NCI-H69 (cell line): ENCODE measurements at places on chromosomes 3 and 15.

- DNase-seq = no peak
Measured at GRCh38 chr3:139332092-139332491, 11.7 kb upstream of the MRPS22 start.

GRCh38 chr3:161274691-161275298 lies 53.7 kb downstream of the NMD3 start:
- DNase-seq = peak; percentile 63

DNA sequence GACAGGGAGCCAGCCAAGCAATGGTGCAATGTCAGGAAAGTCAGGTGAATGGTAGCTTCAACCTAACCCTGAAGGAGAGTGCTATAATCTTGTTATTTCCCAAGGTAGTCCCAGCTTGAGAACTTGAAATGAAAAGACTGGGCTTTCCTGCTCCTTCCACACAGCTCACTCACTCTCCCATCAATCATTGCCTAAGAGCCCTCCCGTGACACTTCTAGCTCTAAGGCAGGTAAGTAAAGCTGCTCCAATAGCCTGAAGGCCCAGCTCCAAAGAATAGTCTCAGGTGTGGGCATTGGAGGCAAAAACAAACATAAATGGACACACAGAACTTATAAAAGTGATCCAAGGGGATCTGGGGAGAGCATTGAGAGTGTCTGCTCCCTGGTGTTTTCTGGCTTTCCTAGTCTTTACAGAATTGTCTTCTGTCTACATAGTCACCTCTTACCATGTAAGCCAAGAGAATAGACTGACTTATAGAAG lies 63.1 kb upstream of the TBC1D5 start:
- DNase-seq = peak; percentile 16

GRCh38 chr15:73305331-73306211 lies 63.2 kb downstream of the HCN4 start:
- DNase-seq = peak; percentile 65

GRCh38 chr3:186923241-186923640 lies 7.1 kb upstream of the ST6GAL1 start:
- no peak for DNase-seq

DNA sequence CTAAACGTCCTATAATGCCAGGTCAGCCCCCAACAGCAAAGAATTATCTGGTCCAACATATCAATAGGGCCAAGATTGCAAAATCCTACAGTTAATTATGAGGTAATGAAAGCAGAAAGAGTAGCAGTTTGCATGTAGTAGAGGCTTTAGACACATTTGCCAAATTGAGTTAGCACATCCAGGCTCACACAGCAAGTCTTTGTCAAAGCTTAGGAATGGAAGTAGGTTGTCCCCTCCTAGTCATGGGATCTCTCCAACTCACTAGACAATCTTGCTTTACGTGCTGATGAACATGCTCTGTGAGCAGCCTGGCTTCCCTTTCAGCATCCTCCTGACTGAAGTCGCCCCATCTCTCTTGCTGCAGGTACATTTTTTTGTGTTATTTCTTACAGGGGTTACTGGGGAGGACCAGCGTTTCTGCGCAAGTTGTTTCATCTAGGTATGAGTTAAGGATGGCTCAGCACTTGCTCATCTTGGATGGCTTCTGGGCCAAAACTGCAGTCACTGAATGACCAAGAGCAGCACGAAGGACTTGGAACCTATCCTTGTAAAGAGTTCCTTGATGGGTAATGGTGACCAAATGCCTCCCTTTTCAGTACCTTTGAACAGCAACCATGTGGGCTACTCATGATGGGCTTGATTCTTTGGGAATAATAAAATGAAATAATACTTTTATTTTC lies 55.9 kb downstream of the SQOR start:
- DNase-seq = no peak

- peak; percentile 81 for DNase-seq
Measured at GRCh38 chr3:167882057-167882667, 146.6 kb downstream of the SERPINI1 start.

GRCh38 chr3:95154766-95155165 lies 1091.9 kb downstream of the NSUN3 start:
- DNase-seq = peak; percentile 54

DNA sequence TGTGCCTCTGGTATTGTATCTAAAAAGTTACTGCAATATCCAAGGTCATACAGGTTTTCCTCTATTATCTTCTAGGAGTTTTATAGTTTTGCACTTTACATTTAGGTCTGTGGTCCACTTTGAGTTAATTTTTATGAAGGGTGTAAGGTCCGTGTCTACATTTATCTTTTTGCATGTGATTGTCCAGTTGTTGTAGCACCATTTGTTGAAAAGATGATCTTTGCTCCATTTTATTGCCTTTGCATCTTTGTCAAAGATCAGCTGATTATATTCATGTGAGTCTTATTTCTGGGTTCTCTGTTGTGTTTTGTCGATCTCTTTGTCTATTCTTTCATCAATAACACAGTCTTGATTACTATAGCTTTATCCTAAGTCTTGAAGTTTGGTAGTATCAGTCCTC lies 6.7 kb downstream of the CHRNA7 start:
- no peak for DNase-seq

DNA sequence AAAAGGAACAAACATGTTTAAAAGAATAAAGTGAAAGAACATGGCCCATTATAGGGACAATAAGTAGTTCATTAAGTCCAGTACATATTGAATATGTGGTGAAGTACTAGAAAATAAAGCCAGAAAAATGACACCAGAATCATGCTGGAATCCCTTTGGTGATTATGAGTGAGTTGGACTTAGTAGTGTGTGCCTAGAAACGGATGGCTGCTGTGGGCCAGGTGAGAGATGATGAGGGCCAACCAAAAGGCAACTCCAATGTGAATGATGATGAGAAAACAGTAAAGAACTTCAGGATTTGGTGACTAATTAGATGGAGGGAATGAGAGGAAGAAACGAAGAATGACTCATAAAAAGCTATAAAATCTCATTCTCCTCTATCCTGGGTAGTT lies 3.3 kb downstream of the CRYGS start:
- no peak for DNase-seq

DNA sequence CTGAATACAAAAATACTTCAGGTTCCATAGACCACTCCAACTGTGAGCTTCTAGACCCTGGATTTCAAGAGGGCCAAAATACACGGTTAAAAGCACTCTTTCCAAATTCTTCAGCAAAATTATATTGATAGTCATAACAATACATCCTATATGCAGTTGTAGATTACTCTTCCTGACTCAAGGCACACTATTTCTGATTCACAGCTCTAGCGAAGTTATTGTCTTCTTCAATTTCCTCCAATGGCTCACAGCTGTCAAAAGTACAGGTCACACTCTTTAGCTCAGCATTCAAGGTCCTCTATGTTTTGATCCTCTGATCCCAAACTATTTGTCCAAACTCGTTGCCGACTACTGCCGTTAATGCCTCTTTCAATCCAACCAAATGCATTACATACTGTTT lies 13.5 kb upstream of the CCDC80 start:
- DNase-seq = no peak

GRCh38 chr15:60939389-60939788 lies 289.7 kb downstream of the RORA start:
- no peak for DNase-seq

- DNase-seq = no peak
Measured at GRCh38 chr3:56094170-56094569, 374.1 kb downstream of the ERC2 start.

DNA sequence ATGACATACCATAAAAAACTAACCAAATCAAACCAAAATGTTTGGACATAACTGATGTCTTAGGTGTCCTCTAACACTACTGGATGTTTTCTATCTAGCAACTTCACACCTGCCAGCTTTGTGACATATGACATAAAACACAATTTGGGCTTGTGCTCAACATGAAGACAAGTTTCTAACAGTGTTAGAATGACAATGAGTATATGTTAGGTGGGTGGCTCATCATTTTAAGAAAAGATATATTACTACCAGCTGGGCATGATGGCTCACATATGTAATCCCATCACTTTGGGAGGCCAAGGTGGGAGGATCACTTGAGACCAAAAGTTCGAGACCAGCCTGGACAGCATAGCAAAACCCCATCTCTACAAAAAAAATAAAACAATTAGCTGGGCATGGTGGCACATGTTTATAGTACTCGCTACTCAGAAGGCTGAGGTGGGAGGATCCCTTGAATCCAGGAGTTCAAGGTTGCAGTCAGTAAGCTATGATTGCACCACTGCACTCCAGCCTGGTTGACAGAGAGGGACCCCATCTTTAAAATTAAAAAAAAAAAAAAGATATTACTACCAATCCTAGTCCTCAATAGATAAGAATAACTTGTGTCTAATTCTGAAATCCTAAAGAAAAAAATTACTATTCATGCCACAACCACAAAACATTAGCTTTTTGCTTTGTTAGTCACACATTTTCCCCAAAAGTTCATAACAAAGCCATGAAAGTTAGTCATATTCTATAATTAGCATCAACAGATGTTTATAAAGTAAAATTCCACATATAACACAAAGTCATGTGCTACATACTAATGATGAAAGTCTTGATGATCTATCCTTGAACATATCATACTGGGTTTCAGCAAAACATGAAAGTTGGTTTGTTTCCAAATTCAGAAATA lies 59.9 kb downstream of the LRRFIP2 start:
- DNase-seq = no peak

DNA sequence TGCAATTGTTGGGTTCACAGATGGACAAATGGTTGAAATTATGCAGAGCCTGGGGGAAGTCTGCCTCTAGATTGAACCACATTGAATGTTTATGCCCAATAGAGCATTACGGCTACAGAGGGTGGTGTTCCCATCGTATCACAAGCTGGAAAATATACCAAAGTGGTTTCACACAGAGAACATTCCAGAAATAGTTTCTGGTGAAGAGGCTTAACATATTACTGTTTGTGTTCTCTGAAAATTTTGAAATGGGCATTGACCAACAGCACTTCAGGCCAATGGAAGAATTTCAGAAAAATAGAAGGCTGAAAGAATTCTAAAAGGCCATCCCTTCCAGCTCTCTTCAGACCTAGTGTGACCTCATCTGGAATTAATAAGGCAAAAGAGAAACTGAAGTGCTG lies 203.9 kb downstream of the NEK10 start:
- DNase-seq = no peak

DNA sequence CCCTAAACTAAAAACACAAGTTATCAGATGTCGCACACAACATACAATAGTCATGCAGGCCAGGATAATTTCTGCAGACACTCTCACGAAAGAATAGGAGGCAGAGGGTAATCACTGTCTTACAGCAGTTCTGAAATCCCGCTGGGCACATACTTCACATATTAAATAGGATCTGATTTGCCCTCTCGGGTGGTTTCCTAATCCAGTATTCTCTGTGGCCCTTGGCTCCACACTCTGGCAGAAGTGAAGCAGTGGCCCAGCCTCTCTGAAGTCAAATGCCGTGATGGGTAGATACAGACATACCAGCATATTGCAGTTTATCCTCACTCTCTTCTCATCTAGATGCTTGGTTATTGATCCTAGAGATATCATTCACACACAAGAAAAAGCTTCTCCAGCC lies 19.0 kb downstream of the GADL1 start:
- DNase-seq = no peak

- no peak for DNase-seq
Measured at GRCh38 chr3:112087746-112088145, 1.6 kb downstream of the C3orf52 start.

DNA sequence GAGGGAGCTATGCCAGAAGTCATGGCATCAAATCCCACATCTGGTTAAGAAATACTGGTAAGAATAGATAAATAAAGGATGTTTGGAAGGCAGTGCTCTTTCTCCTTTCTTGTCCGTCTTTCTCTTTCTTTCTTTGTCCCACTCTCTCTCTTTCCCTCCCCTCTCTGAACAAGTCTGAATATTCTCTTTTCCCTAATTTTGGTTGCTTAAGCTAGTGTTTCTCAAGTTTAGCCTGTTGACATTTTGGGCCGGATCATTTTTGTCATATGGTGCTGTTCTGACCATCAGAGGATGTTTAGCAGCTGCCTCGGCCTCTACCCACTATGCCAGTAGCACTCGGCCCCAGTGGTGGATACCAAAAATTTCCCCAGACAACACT lies 405.3 kb upstream of the C2CD4B start:
- DNase-seq = peak; percentile 49

DNA sequence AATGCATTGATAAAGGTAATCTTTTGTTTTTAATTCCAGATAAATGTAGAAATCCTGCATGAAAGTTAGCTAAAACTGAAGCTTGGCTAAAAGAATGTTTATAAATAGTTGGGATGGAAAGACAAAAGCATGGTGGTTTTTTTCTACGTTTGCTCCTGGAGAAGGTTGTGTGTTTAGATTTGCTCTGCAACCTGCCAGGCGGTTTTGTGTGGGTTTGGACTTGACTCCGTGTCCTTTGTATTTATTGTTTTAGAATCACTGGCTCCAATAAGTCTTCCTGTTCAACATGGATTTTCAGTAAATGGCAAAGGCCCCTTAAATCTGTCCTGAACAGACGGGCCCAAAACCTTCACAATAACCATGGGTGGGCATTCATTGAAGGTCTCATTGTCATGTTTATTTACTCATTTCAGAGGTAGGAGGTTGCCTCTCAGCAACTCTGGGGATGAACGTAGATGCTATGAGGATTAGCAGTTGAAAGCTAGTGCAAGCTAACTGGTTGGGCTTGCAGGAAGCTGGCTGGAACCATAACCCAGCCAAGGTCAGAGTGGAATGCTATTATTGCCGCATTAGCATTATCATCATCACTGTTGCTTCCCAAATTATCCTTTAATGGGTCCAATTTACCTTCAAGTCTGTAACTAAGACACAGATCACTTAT lies 60.6 kb upstream of the ADAMTS9 start:
- no peak for DNase-seq

GRCh38 chr15:75171408-75171807 lies 30.3 kb upstream of the C15orf39 start:
- DNase-seq = no peak

DNA sequence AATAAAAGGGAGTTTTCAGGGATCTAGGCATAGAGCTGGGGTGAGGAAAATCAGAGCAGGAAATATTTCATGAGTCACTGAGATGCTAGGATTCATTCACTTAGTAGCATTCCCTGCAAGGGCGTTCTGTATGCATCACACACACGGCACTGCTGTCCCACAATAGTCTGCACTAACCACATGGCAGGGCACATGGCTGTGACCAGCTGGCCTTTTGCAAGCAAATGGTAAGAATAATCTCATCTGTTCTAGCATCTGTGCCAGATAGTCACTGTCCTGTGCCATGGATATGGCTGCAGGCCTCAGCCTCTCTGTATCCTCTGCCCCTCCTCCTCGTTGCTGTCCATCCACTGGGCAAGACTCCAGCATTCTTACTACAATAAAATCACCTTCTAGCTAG lies 37.8 kb downstream of the BOC start:
- DNase-seq = no peak

- DNase-seq = peak; percentile 88
Measured at GRCh38 chr15:22980189-22981050, at the start of gene CYFIP1. CYFIP1 (minus strand) TSS chr15:22980368; CDS start chr15:22947285, 33,083 bp downstream.

GRCh38 chr3:186882881-186883685 lies 40.6 kb downstream of the ADIPOQ start:
- DNase-seq = no peak

DNA sequence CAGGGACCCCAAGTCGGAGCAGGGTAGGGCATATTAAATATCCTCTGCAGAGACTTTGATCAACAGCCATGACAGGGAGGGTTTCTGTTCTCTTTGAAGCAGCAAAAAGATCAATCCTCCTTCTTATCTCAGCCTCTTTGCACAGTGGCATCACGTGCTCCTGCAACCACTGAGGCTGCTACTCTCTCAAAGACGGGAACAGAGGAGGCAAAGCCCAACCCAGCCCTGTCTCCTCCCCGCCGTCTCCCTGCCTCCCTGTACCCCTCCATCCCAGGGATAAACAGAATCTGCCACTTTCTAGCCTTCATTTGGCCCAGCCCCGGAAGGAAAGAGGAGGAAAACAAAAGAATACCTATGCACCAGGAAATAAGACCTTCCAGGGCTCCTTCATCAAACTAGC lies 7.5 kb upstream of the TBC1D21 start:
- no peak for DNase-seq
